ENCODE measurements at places on chromosomes 3 and 15. TPM values are rescaled to one million over a fixed set of nuclear protein-coding genes. Genes with fewer than 3 reads are reported as not detected.

The SNX22 gene
- 5.1 TPM for total RNA-seq

The RGMA gene
- 39.8 TPM for total RNA-seq

The NMB gene
- total RNA-seq: 12.4 TPM

The EIF2A gene
- total RNA-seq: 91.6 TPM

The TMEM45A gene
- total RNA-seq: 12.9 TPM

The PPP2R3A gene
- 14.0 TPM for total RNA-seq

The RTP4 gene
- not detected for total RNA-seq

The FAM107A gene
- 0.57 TPM for total RNA-seq

The CP gene
- 2.6 TPM for total RNA-seq

DNA sequence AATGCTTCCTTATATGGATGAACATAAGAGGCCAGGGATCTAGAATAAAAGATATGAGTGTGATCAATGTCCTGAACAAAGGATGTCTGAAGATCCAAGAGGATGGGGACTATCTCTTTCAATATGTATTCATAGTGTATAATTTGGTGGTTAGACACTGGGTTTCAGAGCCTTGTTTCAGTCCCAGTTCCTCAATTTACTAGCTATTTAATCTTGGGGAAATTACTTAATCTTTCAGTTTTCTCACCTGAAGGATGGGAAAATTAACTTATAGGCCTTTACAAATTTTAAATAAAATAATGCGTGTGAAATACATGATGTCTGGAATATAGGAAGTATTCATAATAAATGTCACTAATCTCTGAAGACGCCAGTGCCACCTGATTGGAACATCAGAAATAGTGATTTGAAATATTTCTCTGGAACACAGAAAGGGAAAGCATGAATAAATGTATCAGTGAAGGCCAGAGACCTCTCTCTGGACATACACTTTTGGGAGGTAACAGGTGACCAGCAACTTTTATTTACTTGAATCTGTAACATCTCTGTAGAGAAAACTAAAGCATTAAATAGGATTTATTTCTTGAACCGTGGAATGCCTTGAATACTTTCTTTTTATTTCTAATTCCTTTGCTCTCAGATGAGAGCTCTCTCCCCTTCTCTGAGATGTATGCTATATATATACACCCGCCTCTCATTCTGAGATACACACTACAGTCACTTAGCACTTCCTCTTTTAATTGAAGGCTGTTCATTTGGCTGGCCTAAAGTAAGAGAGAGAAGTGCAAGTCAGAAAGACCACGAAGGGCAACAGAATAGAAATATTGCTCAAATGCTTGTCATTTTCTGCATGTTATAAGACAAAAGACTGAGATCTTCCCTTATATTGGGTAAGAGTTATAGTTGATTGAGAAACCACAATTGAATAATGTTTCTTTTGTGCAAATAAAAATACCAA is 407.1 kb downstream of the LSAMP start:
- DNase-seq: no peak

DNA sequence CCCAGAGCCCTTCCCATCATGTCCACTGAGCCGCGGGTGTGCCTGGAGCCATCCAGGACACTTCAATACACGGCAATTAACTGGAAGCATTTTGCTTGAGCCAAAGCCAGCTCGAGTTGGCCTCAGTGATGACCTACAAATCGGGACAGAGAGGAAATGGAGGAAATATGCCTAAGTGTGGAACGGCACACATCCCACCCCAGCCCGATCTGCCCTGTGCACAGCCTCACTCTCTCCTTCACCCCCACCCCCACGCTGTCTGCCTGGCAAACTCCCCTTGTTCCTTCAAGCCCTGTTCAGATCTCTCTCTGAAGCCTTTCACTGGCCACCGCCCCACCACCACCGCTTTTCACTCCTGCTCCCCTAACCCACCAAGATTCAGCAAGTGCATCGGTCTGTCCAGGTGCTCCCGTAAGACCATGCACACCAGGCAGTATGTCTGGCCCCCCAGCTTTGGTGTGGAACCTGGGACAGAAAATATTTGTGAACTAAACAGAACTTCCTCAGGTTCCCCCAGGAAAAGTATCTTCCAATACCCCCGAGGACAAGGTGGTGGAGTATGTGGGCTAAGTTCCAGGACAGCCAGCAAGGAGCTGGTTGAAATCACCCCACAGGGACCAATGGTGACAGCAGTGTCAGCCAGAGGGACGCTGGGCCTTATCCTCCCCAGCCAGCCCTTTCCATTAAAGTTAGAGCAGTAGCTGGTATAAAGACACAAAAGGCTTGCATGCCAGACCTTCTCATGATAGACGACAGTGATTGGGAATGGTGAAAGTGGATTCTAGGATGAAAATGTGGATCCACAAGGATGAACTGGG is 83.7 kb downstream of the VGLL4 start:
- DNase-seq: no peak

DNA sequence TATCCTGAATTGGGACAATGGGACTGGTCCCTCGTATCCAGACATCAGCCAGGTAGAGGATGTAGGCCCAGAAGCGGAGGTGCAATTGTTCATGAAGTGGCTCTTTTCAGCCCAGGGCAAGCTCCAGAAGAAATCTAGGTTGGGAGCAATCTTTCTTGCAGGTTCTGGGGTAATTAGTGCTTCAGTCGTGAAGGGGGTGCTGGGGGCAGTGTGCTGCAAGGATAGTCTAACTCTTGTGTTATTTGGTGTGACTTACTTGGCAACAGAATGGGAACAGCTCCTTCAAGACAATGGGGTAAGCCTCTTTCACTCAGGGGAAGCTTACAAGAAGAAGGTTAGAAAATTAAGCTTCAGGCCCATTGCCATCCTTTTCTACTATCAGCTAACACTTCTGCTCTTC is 273.0 kb downstream of the DIPK2A start:
- no peak for DNase-seq

- DNase-seq: no peak
Observed at GRCh38 chr15:47516972-47517371, 200.3 kb upstream of the SEMA6D start.

GRCh38 chr3:180684807-180685206 is 5.5 kb upstream of the CCDC39 start:
- no peak for DNase-seq

DNA sequence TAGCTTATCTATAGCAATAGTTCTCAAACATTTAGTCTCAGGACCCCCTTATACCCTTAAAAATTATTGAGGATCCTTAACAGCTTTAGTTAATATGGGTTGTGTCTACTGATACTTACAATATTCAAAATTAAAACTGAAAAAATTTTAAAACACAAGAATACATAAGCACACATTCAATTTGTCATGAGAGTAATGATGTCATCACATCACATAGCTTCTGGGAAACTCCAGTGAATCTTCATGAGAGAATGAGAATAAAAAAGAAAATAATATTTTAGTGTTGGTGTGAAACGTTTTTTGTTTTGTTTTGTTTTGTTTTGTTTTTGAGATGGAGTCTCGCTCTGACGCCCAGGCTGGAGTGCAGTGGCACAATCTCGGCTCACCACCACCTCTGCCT is 25.2 kb upstream of the ACP3 start:
- DNase-seq: no peak

- DNase-seq: no peak
Observed at GRCh38 chr3:122097141-122097540, 42.0 kb downstream of the CD86 start.

DNA sequence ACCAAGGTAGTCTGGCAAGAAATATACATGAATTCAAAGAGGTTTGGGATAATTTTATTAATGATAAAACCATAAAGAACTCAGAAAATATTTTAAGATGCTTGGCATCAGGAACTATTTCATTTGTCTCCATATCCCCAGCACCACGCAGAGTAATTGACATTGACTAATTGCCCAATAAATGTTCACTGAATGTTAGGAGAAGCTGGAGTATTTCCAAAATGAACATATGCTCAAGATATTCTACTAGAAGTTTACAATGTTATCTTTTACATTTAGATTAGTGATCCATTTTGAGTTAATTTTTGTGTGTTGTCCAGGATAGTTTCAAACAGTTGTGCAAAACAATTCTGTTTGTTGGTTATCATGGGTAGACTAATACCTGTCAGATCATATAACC is 298.8 kb upstream of the CTDSPL start:
- no peak for DNase-seq

GRCh38 chr15:38369936-38370478 is 83.9 kb upstream of the FAM98B start:
- DNase-seq: no peak

DNA sequence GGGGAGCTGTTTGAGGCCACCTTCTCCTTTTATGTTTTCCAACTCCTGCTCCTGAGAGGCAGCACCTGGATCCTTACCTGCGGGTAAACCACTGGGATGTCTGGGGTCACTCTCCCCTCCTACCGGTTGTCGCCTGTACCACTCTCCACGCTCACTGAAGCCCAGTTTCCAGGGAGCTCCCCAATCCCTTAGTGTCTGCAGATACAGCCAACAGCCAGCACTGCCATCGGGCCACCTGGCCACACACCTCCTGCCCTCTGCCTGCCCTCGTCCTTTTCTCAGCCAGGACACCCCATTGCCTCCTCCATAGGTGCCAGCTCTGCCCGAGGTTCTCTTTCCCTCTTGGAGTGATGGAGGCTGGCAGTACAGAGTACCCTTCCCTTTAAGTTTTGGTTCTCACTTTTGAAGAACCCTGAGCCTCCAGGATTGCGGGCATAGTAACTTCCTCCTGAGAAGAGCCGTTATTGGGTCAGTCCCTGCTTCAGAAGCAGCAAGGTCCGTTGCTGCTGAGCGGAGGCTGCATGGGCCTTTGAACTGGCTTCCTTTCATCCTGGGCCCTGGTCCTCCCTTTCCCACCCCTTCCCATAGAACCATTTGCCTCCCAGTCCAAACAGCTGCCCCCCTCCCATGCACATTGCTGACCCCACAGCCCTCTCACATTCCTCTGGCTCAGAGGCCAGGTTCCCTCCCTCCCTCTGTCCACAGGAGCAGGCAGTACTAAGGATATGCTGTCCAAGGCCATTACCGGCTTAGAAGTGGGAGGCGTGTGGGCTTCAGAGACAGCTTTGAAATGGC is 30.9 kb downstream of the ARNT2 start:
- no peak for DNase-seq

GRCh38 chr3:131047582-131047981 is 20.9 kb downstream of the NEK11 start:
- peak; percentile 57 for DNase-seq

- DNase-seq: no peak
Observed at GRCh38 chr3:172324611-172325203, 123.5 kb downstream of the GHSR start.

DNA sequence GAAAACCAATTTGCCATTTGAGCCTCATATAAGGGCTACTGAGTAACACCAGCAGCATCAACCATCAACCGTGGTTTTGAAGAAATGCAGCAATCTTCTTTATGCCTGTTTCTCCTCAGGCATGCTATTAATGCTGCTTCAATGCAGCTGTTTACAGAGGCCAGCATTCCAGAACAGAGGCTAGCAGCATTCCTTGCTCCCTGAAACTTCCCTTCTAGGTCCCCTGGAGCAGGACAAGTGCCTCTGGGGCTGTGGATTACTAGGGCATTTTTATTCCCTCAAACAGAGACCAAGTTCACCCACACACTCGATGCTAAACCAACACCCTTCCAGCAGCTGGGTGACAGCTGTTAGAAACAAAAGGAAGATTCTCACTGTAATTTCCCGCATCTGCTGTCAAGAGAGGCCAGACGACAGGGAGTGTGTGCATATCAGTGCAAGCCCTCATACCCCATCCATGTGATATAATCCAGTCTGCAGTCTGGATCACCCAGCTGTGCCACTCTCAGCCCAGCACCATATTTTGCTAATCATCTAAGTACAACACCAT is 57.5 kb downstream of the HOMER2 start:
- peak; percentile 21 for DNase-seq

DNA sequence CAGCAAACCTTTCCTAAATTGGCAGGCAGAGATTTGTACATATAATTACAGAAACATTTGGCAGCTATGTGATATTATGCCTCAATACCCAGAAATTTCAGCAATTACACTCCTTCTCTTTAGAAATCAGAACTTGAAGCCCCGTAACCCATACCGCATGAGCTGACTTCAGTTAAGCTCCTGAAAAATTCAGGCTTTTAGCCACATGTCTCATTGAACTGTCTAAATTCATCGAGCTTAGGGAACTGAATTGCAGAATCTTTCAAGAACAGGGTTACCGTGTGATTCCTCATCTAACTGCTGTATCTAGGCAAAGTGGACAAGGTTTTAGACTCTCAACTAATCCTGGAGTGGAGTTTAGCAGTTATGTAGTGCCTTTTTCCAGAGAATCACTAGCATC is 333.0 kb downstream of the EPHA3 start:
- DNase-seq: no peak

- DNase-seq: no peak
Observed at GRCh38 chr15:63277893-63278456, 570 bp downstream of the APH1B start.

GRCh38 chr15:36777926-36778325 is 198.5 kb downstream of the CDIN1 start:
- DNase-seq: no peak

Data from H1 (cell line).